Sciatic nerve (tissue), 2 donors: ENCODE measurements at places on chromosomes 4 and X.

DNA sequence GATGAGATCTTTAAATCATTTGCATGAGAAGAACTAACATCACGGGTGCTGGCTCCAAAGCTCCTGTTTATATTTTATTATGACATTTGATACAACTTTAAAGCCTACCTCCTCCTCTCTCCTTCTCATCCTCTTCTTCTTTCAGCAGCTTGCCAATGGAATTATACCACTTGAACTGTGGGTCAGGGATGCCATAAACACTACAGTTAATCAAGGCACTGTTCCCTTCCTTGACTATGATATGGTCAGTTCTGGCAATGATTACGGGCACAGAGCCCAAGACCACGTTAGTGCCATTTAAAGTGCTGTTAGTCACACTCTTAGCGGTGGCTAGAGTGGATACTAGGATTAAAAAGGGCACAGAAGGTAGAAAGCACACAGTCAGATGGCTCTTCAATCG lies 20.7 kb downstream of the MFAP3L start:
- DNase-seq, result no peak

DNA sequence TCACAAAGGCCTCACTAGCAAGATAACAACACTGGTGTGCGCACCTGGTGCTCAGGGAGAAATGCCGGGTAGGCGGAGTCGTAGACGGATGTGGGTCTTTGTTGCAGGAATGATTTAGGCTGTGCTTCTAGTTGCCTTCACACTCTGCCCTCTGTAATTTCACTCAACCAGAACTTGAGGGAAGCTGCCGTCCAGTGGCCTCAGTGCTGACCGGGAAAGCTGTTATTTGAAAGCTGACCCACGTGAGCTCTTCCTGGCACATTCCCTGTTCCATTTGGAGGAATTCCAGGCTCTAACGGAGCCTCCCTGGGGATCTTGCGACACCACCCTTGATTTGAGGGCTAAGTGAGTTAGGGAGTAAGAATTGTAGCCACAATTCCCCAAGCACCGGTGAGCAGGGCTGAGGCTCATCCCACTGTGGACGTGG lies 15.9 kb downstream of the SH3TC1 start:
- no peak for DNase-seq

GRCh38 chr4:70954032-70954431 lies 39.4 kb upstream of the DCK start:
- DNase-seq, result no peak

DNA sequence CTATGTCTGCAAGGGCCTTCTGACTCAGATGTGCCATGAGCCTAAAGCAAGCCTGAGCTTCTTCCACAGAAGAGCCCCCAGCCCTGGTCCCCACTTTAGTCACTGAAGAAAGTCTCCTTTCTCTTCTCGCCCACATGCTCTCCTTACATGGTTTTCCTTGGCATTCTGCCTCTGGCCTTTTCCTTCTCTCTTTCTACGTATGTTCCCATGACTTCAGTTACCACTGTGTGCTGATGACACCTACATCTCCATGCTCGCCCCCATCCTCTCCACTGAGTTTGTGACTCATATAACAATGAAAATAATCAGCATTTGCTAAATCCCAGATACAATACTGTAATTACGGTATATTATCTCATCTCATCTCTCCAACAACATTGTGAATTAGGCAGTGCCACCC lies 149.3 kb downstream of the AMMECR1 start:
- no peak for DNase-seq

GRCh38 chr4:93467484-93468155 lies 360.9 kb upstream of the ATOH1 start:
- DNase-seq, result no peak

GRCh38 chr4:105909787-105910281 lies 14.6 kb downstream of the NPNT start:
- DNase-seq, result no peak

GRCh38 chrX:39787999-39788398 lies 309.8 kb downstream of the BCOR start:
- DNase-seq, result no peak

DNA sequence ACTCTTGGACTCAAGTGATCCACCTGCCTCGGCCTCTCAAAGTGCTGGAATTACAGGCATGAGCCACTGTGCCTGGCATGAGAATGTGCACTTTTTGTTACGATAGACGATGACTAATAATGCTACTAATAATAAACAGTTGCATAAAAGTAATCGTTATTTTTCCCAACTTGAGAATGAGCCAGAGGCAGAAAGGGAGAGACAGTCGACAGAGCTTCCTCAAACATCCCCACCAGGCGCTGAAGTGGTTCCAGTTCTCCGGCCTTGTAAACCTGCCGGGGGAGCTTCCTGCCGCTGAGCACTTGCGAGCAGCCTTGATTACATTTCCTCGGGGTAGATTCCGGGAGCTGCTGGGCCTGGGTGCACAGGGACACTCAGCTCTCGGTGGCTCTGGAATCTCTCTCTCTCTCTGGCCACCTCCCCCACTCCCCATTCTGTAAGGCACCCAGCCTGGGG lies 8.9 kb upstream of the HTRA3 start:
- DNase-seq, result no peak

DNA sequence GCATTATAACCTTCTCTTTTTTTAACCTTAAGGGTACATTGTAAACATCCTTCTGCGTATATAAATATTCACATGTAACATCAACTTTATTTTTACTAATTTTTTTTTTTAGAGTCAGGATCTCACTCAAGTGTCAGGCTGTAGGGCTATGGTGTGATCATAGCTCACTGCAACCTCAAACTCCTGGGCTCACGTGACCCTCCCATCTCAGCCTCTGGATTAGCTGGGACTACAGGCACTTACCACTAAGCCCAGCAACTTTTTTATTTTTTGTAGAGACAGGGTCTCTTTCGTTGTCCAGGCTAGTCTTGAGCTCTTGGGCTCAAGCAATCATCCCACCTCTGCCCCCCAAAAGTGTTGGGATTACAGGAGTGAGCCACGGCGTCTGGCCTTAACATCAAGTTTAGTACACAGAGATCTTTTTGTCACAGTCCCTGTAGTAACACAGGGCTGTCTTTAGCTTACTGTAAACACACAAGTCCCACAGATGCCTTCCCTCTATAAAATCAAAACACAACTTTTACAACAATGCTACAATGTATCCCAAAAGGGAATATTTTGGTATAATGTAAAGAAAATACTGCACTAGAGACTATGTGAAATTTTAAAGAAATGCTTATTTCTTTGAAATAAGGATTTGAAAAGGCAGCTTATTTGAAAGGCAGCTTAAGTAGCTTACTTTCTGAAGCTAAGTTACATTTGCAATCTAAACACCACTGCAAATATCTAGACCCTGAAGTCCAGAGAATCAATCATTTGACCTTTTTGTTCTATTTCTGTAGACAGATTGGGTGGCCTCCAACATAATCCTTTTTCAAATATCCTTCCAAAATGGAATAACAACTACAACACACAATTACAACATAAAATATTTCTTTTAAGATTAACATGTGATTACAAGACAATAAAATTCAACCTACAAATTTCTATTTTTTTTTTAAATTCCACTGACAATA lies 116.0 kb downstream of the APBB2 start:
- DNase-seq, result no peak

DNA sequence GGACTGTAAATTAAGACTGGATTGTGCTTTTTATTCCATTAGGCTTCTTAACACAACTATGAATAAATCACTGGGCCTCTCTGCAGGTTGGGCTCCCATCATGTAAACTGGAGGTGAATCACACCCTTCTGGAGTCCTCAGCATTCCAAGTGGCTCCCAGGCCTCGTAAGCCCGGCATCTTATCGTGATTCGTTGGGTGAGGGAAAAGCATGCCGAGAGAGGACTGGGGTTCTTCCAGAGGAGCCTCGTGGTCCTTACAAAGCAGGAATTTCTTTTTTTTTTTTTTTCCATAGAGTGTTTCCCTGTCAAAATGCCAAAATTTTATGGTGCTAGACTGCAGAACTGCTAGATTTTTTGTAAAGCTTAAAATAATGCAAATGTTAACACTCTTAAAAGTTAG lies 20.0 kb downstream of the CLDN22 start:
- no peak for DNase-seq

DNA sequence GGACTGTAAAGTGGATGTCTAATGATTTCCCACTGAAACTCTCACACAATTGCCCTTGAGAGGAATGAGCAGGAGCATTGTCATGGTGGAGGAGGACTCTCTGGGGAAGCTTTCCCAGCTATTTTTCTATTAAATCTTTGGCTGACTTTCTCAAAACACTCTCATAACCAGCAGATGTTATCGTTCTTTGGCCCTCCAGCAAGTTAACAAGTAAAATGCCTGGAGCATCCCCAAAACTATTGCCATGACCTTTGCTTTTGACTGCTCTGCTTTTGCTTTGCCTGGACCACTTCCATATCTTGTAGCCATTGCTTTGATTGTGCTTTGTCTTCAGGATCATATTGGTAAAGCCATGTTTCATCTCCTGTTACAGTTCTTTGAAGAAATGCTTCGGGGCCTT lies 120.2 kb upstream of the PDE5A start:
- no peak for DNase-seq

DNA sequence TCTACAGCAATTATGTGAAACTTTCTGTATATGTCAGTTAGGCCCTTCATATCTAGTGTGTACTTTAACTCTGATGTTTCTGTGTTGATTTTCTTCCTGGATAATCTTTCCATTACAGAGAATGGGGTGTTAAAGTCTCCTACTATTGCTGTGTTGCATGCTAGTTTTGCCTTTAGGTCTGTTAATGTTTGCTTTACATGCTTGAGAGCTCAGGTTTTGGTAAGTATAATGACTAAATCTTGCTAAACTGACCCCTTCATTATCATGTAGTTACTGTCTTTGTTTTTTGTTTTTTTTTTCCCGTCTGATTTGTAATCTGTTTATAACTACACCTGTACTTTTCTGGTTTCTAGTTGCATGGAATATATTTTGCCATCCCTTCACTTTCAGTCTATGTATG lies 63.6 kb upstream of the UGT2B15 start:
- DNase-seq, result no peak

DNA sequence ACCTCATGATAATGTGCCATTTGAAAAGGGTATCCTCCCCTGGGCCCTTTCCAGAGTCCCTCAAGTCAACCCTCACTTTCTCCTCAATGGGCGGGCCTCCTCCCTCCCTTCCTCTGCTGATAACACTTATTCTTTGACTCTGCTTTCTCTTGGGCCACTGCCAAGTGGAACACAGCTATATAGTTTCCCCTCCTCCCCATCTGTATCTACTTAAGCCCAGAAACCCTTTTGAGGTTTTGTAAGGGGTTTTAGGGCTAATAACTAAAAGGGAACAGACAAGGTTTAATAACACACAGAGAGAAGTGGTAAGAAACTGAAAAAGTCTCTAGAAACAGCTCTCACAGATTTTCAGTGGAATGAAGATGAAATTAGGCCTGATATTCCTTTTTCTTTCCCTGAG lies 116.7 kb downstream of the GPC3 start:
- DNase-seq, result no peak

- no peak for DNase-seq
These were observed 52.4 kb downstream of the KLHL5 start for GRCh38 chr4:39114436-39114835.

GRCh38 chrX:47583240-47583861 lies 1.1 kb downstream of the TIMP1 start:
- DNase-seq, result no peak

- DNase-seq, result no peak
These were observed 23.1 kb upstream of the BMP2K start for GRCh38 chr4:78753091-78753490.

DNA sequence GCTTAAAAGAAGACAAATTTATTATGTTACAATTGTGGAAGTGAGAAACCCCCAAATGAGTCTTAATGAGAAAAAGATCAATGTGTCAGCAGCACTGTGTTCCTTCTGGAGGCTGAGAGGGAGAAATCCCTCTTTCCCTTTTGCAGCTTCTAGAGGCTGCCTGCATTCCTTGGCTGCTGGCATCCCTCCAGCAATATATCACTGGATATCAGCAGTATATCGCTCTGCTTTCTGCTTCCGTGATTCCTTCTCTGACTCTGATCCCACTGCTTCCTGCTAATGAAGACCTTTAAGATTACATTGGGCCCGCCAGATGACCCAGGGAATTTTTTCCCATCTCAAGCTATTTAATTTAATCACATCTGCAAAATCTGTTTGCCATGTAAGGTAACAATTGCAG lies 1008.0 kb downstream of the RAPGEF2 start:
- DNase-seq, result no peak

- DNase-seq, result no peak
These were observed 62.4 kb upstream of the UGT2B15 start for GRCh38 chr4:68732653-68733466.

GRCh38 chr4:119652998-119653397 lies 24.4 kb upstream of the PDE5A start:
- DNase-seq, result no peak

- DNase-seq, result no peak
These were observed 250.8 kb downstream of the ARHGAP24 start for GRCh38 chr4:85725721-85726170.

- no peak for DNase-seq
These were observed 57.4 kb downstream of the VEGFC start for GRCh38 chr4:176735300-176735699.

DNA sequence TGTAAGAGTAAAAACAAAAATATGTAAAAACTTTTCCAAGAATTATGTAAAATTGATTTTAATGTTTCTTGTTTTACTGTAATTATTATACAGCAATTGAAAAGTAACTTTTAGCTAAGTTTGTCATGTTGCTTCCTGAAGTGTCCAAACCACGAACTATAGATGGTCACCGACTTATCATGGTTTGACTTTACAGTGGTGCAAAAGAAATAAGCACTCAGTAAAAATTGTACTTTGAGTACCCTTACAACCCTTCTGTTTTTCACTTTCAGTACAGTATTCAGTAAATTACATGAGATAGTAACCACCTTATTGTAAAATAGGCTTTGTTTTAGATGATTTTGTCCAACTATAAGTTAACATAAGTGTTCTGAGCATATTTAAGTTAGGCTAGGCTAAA lies 93.8 kb downstream of the SLC10A6 start:
- no peak for DNase-seq

- no peak for DNase-seq
These were observed 35.1 kb upstream of the NR3C2 start for GRCh38 chr4:148477276-148477675.

DNA sequence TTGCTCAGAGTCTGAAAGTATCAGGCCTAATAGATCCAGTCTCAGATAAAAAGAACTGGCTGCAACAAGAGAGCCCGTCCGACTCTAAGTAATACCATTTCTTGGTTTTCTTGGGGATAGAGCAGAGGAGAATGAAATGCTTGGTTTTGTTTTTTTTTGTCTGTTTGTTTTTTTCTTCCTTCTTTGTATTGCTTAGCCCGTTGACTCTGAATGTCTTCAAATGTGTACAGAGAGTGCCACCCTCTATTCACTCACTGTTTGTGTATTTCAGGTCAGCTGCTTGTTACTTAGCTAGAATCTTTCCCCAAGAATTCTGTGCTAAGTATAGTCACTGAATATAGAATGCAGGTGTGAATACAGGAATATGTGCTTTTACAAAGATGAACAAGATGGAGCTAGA lies 5.7 kb upstream of the TMEM156 start:
- no peak for DNase-seq
